Fibroblast of lung (primary cell): ENCODE measurements at places on chromosomes 13 and 19.

DNA sequence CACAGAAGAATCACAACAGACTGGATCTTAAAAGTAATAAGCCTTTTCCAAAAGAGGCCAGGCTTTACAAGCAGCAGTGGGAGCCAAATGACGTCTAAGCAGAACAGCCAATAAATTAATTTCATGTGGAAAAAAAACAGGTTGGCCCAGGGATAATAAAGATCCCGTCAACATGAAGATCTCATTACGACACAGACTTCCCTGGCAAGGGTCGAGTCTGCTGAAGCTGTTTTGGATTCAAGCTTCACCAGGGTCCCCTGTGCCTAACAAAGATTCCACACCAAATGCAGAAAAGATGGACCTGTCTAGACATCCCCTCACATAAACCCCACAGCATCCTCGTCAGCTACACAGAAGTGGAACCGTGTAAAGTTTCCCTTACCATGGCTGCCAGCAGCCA, 215.1 kb upstream of the ZNF507 start:
- no peak for DNase-seq

DNA sequence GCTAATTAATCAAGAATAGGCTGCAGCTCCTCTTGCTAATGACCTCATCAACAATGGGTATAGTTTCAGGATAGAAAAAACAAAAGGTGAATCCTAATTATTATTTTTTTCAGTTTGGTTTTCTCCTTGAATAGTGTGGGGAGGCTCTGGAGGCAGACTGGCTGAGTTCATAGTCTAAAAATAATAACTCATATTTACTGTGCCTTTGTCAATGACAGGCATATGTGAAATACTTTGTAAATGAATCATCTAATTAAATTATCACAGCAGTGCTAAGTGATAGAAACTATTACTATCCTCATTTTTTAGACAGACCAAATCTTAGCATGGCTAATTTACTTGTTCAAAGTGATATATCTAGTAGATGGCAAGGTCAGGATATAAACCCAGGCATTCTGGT, 1261.0 kb upstream of the SLC10A2 start:
- DNase-seq = no peak

DNA sequence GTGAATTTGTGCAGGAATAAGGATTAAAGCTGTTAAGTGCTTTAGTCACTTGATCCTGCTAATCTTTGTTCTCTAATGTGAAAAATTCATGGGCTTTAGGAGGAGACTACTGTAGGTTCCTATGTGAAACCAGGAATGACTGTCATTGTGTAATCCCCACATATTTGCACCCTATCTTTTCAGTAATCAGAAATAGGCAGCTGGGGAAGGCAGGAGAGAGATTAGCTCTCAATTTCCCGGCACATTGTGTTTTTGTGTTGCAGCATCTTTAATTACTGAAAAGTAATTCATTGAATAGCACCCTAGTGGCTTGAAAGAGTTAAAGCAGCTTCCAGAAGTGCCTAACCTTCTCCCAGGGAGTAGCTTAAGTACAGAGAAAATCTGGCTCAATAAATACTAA, 282.9 kb downstream of the OLFM4 start:
- no peak for DNase-seq

GRCh38 chr13:73481886-73482445, 423.2 kb downstream of the KLF5 start:
- DNase-seq = no peak

- no peak for DNase-seq
Measured at GRCh38 chr19:36128392-36128736, 11.5 kb upstream of the CAPNS1 start.

- no peak for DNase-seq
Measured at GRCh38 chr13:60327511-60327910, 69.5 kb upstream of the TDRD3 start.
